ENCODE measurements at places on chromosomes 6 and 20. TPM values are rescaled to one million over a fixed set of nuclear protein-coding genes. Genes with fewer than 3 reads are reported as not detected.

C4A gene
- total RNA-seq = 1.4 TPM

GNAS-AS1 gene
- total RNA-seq = not detected

DYNLT2 gene
- total RNA-seq = 0.68 TPM

NHLRC1 gene
- 1.3 TPM for total RNA-seq

RNF182 gene
- 7.2 TPM for total RNA-seq

PDE7B gene
- total RNA-seq = not detected

HLA-F gene
- total RNA-seq = 137 TPM

GRCh38 chr20:4180356-4180755, 165.0 kb upstream of the RNF24 start:
- no peak for DNase-seq

DNA sequence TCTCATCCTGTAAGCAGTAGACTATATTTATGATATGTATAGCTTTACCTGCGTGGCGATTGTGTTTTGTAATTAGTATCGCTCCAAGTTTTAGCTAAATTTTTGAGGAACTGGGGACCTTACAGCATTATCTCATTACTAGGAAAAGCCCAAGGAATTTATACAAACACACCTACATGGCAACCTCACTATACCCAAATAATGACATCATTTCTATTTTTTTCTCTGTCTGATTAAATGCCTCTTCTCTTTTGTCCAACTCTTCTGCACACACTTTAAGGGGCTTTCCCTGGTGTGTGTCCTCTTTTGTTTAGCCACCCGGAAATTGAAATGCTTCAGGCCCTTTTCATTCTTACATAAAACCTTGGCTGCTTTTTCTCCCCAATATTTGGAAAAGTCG, 82.9 kb upstream of the EXOC2 start:
- peak; percentile 34 for DNase-seq

- DNase-seq = no peak
Measured at GRCh38 chr20:36162272-36162966, 7.9 kb downstream of the EPB41L1 start.

DNA sequence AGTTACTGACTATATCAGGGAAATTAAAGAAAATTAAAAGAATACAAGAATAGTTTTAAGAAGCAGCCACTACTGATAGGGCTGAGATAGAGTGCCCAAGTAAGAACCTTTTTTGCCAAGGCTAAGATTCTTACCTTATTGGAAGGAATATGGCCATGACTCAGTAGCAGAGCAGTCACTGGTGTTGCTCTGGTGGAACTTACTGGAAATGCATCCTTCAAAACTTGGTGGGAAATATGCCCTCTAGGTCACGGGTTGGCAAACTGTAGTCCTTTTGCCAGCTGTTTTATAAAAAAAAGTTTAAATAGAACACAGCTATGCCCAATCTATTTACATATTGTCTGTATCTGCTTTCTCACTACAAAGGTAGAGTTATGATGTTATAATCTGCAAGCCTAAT, 6.0 kb downstream of the HSF2 start:
- DNase-seq = no peak

DNA sequence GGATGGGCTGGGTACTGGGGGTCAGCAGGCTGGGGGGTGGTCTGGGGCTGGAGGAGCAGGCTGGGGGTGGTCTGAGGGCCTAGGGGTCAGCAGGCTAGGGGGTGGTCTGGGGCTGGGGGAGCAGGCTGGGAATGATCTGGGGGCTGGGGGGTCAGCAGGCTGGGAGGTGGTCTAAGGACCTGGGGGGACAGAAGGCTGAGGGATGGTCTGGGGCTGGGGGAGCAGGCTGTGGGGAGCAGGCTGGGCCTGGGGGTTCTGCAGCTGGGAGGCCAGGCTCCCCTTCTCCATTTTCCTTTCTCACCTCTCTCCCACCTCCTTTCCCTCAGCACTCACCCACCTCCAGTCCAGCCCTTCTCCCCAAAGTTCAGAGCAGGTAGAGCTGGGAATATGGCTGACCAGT, 114.2 kb downstream of the PSMB1 start:
- DNase-seq = no peak

GRCh38 chr6:110875548-110876169, 1.1 kb downstream of the AMD1 start:
- peak; percentile 55 for DNase-seq

DNA sequence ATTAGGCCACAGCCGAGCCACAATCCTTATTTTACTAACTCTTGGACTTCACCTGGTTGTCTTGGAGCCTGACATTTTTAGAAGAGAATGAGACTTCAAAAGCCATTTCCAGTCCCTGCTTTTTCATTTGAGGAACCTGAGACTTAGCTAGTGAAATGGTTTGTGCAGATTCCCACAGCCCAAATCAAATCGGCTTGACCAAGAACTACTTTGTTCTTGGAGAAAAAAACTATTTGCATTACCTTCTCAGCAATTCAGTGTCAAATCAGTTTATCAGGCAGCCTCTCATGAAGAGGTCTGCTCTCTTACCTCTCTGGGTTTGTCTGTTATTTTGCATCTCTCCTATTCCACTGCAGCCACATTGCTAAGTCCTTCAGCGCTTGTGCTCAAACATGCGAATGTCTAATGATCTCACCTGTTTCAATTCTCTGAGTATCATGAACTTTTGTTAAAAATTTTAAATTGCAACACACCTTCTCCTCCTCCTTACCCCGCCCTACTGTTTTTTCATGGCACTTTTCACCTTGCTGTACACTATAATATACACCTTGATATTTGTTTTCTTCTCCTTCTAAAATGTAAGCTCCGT, 573 bp upstream of the IFNGR1 start:
- DNase-seq = no peak

DNA sequence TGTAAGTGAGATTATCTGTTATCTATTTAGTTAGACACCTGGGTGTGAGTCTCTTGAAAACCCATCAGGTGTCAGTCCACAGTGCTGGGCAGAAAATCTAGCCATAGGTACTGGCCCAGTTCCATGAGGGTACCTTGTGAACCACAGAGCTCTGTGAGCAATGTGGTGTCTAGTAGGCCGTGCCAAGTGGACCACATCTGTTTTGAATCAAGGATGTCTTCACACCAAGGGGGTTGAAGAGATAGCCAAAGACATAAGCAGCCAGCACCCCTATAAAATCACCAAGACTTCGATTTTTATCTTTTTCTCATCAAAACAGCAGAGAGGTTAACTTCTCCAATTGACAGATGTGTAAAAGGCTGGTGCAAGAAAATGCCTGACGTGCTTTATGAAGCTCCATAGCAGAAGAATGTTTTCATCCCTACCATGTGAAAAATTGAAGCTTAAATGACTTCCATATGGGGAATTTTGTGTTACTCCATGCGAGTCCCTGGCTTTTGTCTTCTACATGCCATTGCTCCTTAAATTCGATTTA, 368.7 kb downstream of the HAO1 start:
- DNase-seq = no peak

GRCh38 chr20:1500496-1500895, 9.3 kb upstream of the SIRPB2 start:
- no peak for DNase-seq

GRCh38 chr6:89580997-89581666, 57.4 kb downstream of the LYRM2 start:
- no peak for DNase-seq

GRCh38 chr6:109229536-109229935, 134.2 kb downstream of the CEP57L1 start:
- DNase-seq = no peak

DNA sequence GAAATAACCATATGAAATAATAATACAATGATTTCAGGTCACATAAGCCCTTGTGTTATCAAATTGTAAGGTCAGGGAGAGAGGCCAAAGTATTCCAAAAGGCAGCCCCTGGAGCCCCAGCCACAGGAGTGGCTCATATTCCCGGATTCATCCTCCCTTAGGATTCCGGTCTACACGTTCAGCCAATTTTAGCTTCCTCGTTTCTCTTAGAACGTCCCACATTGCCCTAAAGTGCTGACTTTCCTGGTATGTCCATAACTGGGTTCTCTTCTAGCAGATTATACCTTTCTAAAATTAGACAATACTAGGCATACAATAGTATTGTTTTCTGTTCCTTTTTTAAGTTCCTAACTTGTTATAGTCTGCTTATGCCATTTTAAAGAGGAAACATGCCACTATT, 192.7 kb upstream of the NOX3 start:
- DNase-seq = no peak
